ENCODE measurements at places on chromosomes 11 and 22.

GRCh38 chr11:17476317-17477083 lies at the start of gene ABCC8:
ABCC8 (minus strand) TSS chr11:17476845; CDS start chr11:17476776, 69 bp downstream.
- no peak for DNase-seq

DNA sequence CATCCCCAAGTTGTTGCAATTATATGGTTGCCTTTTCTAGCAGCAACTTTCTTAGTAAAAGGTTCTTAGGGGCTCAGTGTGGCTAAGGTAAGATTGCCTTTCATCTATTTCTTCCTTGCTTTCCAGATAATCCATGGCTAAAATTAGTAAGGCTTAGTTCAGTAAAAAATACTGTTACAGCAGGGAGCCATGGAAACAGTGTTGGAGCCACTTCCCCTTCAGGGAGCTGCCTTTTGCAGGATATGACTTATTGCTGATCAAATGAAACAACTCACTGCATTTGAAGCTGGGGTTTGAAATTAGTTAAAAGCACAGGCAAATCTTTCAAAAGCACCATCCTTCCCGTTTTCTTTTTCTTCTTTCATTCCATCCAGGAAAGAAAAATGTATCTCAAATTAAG lies 184.3 kb downstream of the C11orf87 start:
- no peak for DNase-seq

GRCh38 chr22:46719921-46720320 lies 18.1 kb downstream of the CERK start:
- no peak for DNase-seq

DNA sequence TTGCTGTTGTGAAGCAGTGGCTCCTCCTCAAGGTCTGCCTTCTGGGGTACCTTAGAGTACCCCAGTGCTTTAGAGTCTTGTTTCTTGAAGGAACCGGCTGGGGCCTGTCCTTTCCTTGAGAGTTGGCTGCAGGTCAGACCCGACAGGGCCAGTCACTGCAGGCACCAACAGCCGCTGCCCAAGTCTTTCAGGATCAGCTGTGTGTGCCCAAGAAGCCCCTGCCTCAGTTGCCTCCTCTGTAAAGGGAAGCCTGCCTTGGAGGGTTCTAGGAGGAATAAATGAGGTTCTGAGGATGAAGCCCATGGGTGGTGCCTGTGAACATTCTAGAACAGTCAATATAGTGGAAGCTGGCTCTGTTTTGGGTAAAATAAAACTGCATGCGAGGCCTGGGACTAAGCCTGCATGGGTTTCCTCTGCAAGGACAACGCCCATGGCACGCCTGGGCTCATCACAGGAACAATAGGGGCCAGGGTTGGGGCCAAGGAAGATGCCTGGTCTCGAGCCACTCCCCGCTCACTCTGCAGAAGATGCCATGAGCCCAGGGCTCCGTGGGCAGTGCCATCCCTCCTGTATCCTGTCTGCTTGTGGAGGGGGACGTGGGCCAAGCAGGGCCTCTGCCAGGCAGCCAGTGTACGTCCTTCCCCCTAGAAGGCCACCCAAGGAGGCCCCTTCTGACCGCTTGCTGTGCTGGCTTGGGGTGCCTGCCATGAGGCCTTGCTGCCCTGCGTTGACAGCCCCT lies 81.6 kb downstream of the MED15 start:
- no peak for DNase-seq

DNA sequence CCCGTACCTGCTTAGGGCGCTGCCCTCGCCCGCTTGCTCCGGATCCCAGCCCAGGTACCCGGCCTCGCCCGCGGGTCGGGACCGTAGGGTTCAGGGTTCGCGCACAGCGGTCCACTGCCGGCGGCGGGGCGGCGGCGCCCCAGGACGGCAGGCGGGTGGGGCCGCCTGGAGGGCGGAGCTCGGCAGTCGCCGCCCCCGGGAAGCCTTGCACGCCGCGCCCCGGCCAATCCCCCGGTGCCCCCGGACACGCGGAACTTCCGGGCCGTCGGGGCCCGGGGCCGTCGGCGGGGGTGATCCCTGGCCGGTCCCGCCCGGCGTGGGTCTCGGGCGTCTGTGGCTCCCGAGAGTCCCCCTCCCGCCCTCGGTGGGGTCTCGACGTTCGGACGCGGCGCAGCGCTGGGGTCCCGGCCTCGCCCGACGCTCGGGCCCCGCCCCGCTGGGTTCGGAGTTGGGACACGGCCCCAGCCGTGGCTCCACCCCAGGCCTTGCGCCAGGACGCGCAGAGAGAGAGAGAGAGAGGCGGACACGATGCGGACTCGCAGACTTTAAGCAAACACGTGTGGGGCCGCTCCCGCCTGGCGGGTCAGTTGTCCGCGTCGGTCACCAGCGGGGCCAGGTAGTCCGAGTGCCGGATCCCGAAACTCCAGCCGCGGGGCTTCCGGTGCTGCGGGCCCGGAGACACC lies at the start of gene TYMP:
Gene TYMP (minus strand): TSS at position 116 of the 683 bp plus-strand sequence. CDS start 303 bp downstream, outside the sequence.
- DNase-seq, result peak; percentile 29

GRCh38 chr11:34476849-34477248 lies 36.7 kb downstream of the ELF5 start:
- DNase-seq, result no peak

- no peak for DNase-seq
These were observed 1.4 kb downstream of the CORO1B start for GRCh38 chr11:67441731-67442351.

GRCh38 chr11:122703541-122704272 lies 48.2 kb downstream of the UBASH3B start:
- DNase-seq, result no peak

DNA sequence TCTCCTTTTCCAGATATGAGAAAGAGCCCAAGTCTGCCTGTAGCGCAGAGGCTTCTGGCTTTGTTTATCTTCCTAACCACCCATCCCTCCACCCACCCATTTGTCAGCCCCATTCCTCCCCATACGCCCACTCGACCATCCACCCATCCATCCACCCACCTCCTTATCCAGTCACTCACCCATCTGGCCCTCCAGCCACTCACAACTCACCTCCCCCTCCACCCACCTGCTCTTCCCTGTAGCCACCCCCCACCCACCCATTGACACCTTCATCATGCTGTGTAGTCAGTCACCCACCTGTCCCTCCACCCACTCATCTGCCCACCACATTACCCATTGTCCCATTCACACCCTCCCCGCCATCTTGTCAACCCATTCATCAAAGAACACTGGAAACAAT lies 5.5 kb downstream of the CST6 start:
- no peak for DNase-seq

- DNase-seq, result no peak
These were observed 7.9 kb downstream of the CCDC134 start for GRCh38 chr22:41808400-41808799.

GRCh38 chr22:18145676-18146388 lies 4.1 kb upstream of the USP18 start:
- DNase-seq, result peak; percentile 6

- no peak for DNase-seq
These were observed 107.4 kb downstream of the SERGEF start for GRCh38 chr11:17905477-17905876.

GRCh38 chr11:69218946-69219720 lies 63.4 kb downstream of the SMIM38 start:
- DNase-seq, result no peak

GRCh38 chr11:46978005-46978491 lies 41.5 kb downstream of the CSTPP1 start:
- no peak for DNase-seq

- no peak for DNase-seq
These were observed 274.2 kb downstream of the FAM76B start for GRCh38 chr11:95515371-95515770.

GRCh38 chr11:119416606-119417580 lies 6.1 kb downstream of the THY1 start:
- no peak for DNase-seq

DNA sequence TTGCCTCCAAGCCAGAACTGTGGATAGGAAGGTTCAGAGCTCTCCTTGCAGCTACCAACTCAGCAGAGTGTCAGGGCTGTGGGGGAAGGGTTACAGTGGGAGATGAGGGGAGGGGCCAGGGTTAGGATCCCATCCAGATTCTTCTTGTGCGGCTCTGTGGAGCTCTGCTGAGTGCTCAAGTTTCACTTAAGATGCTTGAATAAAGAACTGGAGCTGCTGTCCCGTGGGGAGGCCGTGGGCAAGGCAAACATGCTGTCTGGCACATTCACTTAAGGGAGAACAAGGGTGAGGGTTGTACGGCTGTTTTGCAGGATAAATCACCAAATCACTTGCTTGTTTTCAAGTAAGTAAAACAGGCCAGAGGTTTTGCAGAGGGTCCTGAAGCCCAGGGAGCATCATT lies 197.1 kb downstream of the FAM76B start:
- DNase-seq, result no peak

DNA sequence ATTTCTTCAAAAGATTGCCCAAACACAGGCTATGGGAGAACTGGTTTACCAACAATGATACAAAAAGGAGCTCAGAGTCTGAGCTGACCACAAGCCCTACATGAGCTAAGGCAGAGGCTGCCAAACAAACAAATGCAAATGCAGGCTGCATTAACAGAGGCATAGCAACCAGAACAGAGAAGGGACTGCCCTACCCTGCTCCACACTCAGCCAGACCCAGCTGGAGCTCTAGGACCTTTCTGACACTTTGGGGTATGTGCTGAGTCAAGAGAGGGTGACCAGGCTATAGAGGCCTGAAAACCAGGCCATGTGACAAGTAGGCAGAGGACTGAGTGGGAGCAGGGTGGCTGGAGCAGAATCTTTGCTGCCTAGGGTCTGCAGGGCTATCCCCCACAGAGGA lies 17.8 kb upstream of the P2RY2 start:
- no peak for DNase-seq

DNA sequence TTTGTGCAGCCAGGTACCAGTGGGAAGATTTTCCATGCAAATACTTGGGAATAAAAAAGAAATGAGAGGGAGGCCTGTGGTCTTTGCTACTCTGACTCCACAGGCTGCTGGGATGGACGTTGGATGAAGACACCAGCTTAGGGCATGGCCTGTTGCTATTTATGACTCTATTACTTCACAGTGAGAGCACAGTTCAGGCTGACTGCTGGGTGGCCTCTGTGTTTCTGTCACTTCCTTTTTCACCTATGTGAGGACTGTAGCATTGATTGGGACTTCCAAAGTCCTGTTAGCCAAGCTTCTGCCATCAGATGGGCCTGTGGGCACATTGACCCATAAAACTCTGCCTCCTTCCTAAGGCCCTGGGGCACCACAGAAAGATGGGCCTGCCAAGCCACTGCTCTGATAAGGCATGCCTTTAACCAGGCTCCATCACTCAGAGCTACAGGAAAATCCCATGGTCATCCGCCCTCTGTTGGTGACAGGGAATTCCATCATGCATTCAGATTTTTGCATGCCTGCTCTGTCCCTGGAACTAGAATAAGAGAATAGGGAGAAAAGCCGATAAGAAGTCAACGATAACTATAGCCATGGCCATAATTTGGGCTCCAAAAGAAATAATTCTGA lies 64.6 kb downstream of the KCNJ1 start:
- DNase-seq, result peak; percentile 9

- DNase-seq, result no peak
These were observed 31.9 kb downstream of the OPCML start for GRCh38 chr11:133500435-133500834.

DNA sequence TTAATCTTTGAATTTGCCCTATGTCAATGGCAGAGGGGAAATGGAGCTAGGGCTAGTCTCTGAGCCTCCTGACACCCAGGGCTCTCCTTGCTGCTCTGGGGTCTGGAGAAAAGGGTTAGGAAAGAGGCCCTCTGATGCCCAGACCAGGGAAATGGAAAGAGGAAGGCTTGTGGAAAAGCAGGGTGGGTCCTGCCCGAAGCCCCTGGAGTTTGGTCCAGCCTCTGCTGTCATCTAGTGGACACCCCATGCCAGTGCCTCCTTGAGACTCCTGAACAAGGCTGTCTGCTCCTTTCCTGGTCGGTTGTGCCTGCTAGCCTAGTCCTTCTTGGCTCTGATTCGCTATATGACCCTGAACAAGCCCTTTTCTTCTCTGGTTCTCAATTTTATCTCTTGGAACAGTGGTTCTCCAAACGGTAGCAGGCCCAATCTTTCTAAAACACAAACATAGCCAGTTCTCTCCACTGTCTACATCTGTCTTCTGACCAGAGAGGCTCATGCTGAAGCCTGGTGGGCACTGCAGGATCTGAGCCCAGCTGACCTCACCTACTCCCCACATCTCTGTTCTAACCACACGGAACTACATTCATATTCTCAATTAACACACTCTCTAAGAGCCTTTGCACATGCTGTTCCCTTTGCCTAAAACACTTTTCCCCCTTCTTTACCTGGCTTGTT lies 8.8 kb upstream of the PLA2G3 start:
- peak; percentile 64 for DNase-seq

DNA sequence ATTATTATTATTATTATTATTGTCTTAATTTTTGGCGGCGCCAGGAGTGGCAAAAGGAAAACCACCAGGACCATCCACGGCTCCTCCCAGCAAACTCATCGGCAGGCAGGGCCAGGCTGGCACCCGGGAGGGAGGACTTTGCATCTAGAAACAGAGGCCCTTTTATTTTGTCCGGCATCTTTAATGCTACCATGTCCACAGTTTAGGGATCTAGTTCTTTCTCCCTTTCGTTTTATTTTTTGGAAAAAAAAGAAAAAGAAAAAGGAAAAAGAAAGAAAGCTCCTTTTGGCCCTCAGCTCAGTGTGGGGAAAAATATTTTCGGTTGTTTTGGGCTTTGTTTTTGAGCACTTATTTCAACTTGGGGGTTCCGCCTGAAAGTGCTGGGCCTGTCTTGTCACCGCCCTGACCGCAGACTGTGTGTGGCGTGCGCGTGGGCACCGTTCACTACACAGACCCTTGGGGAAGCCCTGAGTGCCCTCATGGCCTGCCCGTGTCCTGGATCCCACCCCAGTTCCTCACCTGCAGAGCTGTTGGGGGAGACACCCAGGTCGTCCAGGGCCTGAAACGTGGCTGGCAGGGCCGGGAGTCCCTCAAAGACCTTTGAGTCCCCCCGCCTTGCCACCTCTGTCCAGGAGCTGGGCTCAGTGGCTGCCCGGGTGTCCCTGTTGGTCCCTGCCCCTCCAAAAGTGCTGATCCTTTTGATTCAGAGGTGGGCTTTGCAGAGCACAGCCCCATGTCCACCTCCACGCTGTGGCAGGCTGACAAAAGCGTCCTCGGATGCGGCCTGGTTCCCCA lies 69.1 kb upstream of the PPARA start:
- DNase-seq, result no peak

- no peak for DNase-seq
These were observed 10.9 kb downstream of the HOATZ start for GRCh38 chr11:111525456-111525855.

GRCh38 chr11:34205326-34206035 lies 100.1 kb downstream of the NAT10 start:
- no peak for DNase-seq

DNA sequence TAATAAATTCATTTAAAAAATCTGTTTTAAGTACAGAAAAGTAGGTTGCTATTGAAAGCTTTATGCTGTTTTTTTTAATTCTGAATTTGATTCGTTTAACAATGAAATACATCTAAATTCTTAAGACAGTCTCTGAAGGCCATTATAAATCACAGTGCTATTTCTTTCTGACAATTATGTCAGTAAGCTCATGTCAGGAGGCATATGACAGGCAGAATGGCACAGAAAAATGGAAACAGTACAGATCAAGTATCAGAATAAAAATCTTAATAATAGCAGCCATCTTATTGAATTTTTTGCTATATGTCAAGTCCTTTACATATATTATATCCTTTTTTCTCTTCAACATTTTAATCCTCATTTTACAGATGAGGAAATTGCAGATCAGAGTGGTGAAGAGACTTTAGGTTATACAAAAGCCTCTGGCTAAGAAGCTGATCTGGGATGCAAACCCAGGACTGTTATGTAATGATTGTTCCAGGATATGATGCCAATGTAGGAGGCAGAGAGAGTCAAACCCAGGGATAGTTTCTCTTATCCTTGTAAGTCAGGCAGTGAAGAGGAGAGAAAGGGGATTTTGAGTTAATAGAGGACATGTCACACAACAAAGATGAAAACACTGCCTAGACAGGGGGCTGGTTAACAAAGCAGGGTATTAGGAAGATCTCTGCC lies 283.1 kb upstream of the CCDC90B start:
- no peak for DNase-seq

Measured in common myeloid progenitor, CD34-positive (primary cell).